ENCODE measurements at places on chromosomes 12 and 14. TPM values are rescaled to one million over a fixed set of nuclear protein-coding genes. Genes with fewer than 3 reads are reported as not detected.

Gene MMP19
- 12.1 TPM for total RNA-seq

Gene OR4L1
- total RNA-seq, result not detected

Gene TC2N
- 0.29 TPM for total RNA-seq

Gene CLEC9A
- total RNA-seq, result not detected

Gene FOXG1
- total RNA-seq, result 0.83 TPM

Gene TAS2R13
- 4.7 TPM for total RNA-seq

Gene GLIPR1L1
- total RNA-seq, result not detected

Gene CLEC4D
- total RNA-seq, result not detected

Gene SPX
- not detected for total RNA-seq

Gene CCDC198
- total RNA-seq, result not detected

Gene TMEM132D
- total RNA-seq, result not detected

Gene NPFF
- not detected for total RNA-seq

Gene DYRK2
- total RNA-seq, result 19.8 TPM

Gene PIWIL1
- not detected for total RNA-seq

Gene TAS2R43
- total RNA-seq, result 0.33 TPM
